ENCODE measurements at places on chromosomes 12 and 14. TPM values are rescaled to one million over a fixed set of nuclear protein-coding genes. Genes with fewer than 3 reads are reported as not detected.

DNA sequence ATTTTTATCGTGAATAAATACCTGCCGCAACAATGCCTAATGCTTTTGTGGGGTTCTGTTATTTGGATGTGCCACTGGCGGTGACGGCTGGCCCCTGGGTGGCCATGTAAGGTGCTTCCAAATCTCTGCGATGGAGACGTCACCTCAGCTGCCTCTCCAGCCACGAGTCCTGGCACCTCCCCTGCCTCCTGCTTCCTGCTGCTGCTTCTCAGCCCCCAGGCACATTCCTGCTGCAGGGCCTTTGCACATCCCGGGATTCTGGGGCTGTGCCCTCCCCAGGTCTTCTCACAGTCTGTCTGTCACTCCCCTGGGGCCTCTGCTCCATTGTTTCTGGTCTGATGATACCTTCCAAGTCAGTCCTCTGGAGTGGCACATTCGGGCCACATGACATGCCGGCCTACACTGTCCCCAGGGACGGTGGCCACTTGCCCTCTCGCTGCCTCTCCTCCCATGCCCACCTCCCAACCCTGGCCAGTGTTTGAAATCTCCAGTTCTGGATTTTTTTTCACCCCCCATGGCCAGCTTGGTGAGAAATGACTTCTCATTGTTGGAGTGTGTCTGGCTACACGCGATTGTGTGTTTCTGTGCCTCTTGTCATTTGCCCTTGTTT lies 151.8 kb downstream of the KIF26A start:
- H3K27me3 ChIP-seq, result no peaks in the 10 kb centered on the region
- H3K36me3 ChIP-seq, result no peaks in the 10 kb centered on the region
- H3K4me1 ChIP-seq, result no peaks in the 10 kb centered on the region
- DNase-seq, result no peak
- H3K27ac ChIP-seq, result no peak overlapping the region
- H3K4me3 ChIP-seq, result no peak overlapping the region

GRCh38 chr12:112870267-112870980 lies 36.3 kb upstream of the OAS1 start:
- no peak overlapping the region for H3K4me3 ChIP-seq
- no peak for DNase-seq
- H3K4me1 ChIP-seq, result no peaks in the 10 kb centered on the region
- H3K27ac ChIP-seq, result no peak overlapping the region
- no peaks in the 10 kb centered on the region for H3K36me3 ChIP-seq

GRCh38 chr12:90038289-90038688 lies 329.7 kb upstream of the ATP2B1 start:
- no peaks in the 10 kb centered on the region for H3K36me3 ChIP-seq
- peaks cover 10% of the 10 kb centered on the region for H3K4me1 ChIP-seq
- no peak overlapping the region for H3K4me3 ChIP-seq

DNA sequence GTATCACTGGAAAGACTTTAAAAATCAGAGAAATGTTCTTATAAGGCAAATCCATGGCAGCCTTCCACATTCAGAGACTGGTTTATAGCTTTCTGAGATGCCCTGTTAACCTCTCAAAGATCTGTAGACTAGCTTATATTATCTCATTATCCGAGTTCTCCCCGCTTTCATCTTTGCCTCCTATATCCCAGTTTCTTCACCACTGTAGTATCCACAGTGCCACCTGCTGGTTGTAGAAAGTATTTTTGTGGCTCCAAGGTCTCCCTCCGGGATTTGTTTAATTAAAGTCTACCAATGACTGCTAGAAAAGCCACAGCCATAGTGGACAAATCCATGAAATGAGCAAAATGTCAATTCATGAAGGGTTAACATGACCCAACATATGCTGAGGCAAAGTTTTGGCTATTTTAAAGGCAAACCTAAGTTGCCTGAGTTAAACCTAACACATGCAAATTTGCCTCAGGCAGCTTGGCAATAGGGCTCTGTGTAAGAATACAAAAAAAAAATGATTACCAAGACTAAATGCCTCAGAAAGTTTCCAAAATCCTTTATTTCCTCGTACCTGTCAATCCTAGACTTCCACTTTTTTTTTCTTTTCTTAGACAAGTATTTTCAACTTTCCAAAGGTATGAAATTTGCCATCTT lies 218.8 kb upstream of the BMP4 start:
- H3K27me3 ChIP-seq, result no peaks in the 10 kb centered on the region
- no peaks in the 10 kb centered on the region for H3K36me3 ChIP-seq
- H3K4me3 ChIP-seq, result no peak overlapping the region
- peak; percentile 91 for DNase-seq
- H3K4me1 ChIP-seq, result peaks cover 36% of the 10 kb centered on the region

DNA sequence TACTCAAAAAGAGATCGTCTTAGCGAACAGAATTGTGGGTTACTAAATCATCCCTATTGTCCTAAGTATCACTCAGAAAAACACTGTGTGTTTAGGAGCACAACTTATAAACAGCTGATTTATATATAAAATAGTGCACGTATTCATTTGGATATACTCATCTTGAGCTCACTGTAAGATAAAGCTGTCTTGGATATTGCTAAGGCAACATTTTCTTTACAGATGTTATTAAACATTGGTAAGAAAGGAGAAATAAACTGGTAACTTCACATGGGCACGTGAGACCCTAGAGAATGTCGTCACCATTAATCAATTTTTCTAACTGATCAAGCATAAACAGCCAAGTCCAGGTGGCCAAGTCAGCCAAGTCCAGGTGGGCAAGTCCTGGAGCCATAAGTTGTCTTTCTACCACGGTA lies 1.7 kb downstream of the PAWR start:
- H3K4me1 ChIP-seq, result peaks cover 42% of the 10 kb centered on the region
- H3K4me3 ChIP-seq, result peak overlapping the region; percentile 85
- no peaks in the 10 kb centered on the region for H3K27me3 ChIP-seq
- no peaks in the 10 kb centered on the region for H3K36me3 ChIP-seq
- DNase-seq, result no peak
- H3K27ac ChIP-seq, result peak overlapping the region; percentile 85

DNA sequence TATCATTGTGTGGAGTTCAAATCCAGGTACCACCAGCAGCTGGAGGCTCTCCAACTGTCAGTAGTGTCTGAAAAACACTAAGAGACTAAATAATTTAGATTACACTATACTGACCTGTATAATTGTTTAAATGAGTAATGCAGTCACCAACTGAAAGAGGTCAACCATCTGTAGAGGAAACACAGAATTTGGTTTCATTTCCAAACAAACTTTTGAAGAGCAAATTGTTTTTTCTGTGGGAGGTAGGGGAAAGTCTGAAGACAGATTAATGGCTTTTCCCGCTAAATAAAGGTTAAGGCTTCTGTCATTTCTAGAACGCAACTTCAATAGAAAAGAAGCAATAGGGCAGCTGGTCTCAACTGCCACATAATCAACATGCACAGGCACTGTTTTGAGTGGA lies 462.6 kb downstream of the PRKD1 start:
- H3K27ac ChIP-seq, result no peak overlapping the region
- peaks cover 5% of the 10 kb centered on the region for H3K27me3 ChIP-seq
- H3K4me3 ChIP-seq, result no peak overlapping the region
- H3K4me1 ChIP-seq, result no peaks in the 10 kb centered on the region
- H3K36me3 ChIP-seq, result no peaks in the 10 kb centered on the region

GRCh38 chr14:91317381-91318308 lies 73.1 kb upstream of the GPR68 start:
- no peaks in the 10 kb centered on the region for H3K27me3 ChIP-seq
- DNase-seq, result peak; percentile 52
- H3K4me1 ChIP-seq, result peaks cover 23% of the 10 kb centered on the region

- H3K4me3 ChIP-seq, result no peak overlapping the region
- no peaks in the 10 kb centered on the region for H3K36me3 ChIP-seq
- H3K27me3 ChIP-seq, result no peaks in the 10 kb centered on the region
- no peak for DNase-seq
Measured at GRCh38 chr12:104603545-104603973, 146.8 kb downstream of the CHST11 start.

GRCh38 chr12:5578775-5579174 lies 146.9 kb downstream of the NTF3 start:
- no peak overlapping the region for H3K27ac ChIP-seq
- no peak overlapping the region for H3K4me3 ChIP-seq
- peaks cover 37% of the 10 kb centered on the region for H3K4me1 ChIP-seq
- no peaks in the 10 kb centered on the region for H3K27me3 ChIP-seq

DNA sequence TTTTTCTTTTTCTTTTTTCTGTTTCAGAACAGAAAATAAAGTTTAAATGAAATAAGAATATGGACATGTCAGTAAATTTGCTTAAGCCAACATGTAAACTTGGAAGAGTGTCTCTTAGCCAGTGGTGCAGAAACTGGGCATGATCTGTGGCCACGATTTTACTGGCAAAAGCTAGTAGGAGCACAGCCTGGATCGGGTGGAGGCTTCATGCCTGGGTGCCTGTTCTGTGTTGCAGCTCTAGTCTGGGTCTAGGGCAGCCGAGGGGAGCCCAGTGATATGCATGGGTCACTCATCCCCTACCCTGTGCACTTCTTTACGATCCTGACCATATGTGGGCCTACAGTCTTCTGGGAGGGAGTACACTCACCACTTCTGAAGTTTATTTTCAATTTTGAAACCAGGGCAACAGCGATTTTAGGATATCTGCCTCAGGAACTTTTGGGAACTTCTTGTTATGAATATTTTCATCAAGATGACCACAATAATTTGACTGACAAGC lies 45.6 kb upstream of the SMCO2 start:
- H3K36me3 ChIP-seq, result no peaks in the 10 kb centered on the region
- H3K27me3 ChIP-seq, result no peaks in the 10 kb centered on the region
- no peak for DNase-seq
- no peaks in the 10 kb centered on the region for H3K4me1 ChIP-seq
- no peak overlapping the region for H3K4me3 ChIP-seq

GRCh38 chr12:47814539-47815170 lies 5.0 kb downstream of the HDAC7 start:
- peaks cover 81% of the 10 kb centered on the region for H3K4me1 ChIP-seq
- H3K36me3 ChIP-seq, result peaks cover 10% of the 10 kb centered on the region
- DNase-seq, result no peak
- no peaks in the 10 kb centered on the region for H3K27me3 ChIP-seq

DNA sequence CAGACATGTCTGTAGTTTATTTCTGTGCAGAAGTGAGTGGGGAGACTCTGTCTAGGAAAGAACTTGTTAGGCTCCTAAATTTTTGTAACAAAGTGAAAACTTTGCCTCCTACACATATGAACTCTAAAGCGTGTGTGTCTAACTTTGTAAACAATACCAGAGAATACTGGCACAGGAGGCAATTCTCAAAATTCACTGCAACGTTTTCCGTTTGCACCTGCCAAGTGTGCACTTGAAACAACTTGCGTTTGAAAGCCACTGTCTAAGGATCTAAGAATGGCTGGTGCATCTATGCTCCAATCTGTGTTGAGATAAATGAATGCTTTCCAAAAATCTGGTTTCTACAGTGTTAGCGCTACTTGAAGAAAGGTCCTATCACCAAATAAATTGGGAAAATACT lies 15.3 kb downstream of the GRIP1 start:
- H3K4me3 ChIP-seq, result no peak overlapping the region
- H3K4me1 ChIP-seq, result peaks cover 10% of the 10 kb centered on the region
- H3K36me3 ChIP-seq, result no peaks in the 10 kb centered on the region
- no peak for DNase-seq
- peaks cover 2% of the 10 kb centered on the region for H3K27me3 ChIP-seq

DNA sequence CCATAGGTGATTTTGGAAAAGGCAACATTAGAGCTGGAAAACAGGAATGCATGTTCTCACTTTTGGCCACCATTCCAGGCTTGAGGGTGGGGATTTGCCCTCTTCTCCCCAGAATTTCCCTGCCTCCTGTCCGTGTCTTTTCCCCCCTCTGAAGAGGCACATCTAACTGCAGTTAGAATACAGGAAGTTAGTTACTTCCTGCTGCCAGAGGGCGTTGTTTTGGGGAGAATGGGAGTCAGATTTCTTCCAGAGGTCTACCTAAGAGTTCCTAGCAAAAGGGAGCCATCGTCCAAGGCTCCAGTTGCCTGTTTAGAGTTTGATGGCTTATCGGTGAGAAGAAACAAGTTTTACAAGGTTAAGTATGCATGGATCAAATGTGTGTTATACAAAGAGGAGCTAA lies 112.8 kb upstream of the IGF1 start:
- no peaks in the 10 kb centered on the region for H3K4me1 ChIP-seq
- no peaks in the 10 kb centered on the region for H3K36me3 ChIP-seq
- no peaks in the 10 kb centered on the region for H3K27me3 ChIP-seq
- no peak overlapping the region for H3K27ac ChIP-seq
- no peak for DNase-seq

DNA sequence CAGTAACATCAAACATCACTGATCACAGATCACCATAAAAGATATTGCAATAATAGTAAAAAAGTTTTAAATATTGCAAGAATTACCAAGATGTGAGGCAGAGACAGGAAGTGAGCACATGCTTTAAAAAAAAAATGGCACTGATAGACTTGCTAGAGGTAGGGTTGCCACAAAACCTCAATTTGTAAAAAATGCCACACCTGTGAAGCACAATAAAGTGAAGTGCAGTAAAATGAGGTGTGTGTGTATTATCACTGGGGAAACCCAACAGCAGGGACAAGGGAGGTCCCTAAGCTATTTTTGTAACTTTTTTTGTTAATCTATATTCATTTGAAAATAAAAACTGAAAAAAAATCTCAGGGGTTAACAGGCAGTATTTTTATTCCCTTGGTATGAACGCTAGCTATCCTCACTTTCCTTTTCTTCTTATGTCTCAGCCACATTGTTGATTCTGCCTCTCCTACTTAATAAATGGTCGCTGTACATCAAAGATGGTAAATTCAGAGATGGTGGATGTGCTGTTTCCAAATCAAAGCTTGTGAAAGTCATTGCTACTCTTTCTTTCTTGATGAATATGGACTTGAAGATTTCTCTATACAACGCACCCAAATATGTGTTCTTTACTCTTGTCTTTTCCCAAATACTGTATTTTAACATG lies 14.0 kb upstream of the KLRD1 start:
- H3K36me3 ChIP-seq, result no peaks in the 10 kb centered on the region
- H3K27me3 ChIP-seq, result no peaks in the 10 kb centered on the region
- H3K4me1 ChIP-seq, result no peaks in the 10 kb centered on the region
- H3K27ac ChIP-seq, result no peak overlapping the region
- no peak for DNase-seq
- H3K4me3 ChIP-seq, result no peak overlapping the region

- H3K36me3 ChIP-seq, result no peaks in the 10 kb centered on the region
- peaks cover 4% of the 10 kb centered on the region for H3K4me1 ChIP-seq
- H3K27ac ChIP-seq, result no peak overlapping the region
- H3K27me3 ChIP-seq, result no peaks in the 10 kb centered on the region
- no peak overlapping the region for H3K4me3 ChIP-seq
Measured at GRCh38 chr14:65001723-65002122, 15.0 kb downstream of the FNTB start.

- H3K27ac ChIP-seq, result no peak overlapping the region
- no peaks in the 10 kb centered on the region for H3K27me3 ChIP-seq
- no peak overlapping the region for H3K4me3 ChIP-seq
- H3K4me1 ChIP-seq, result peaks cover 2% of the 10 kb centered on the region
- no peaks in the 10 kb centered on the region for H3K36me3 ChIP-seq
Measured at GRCh38 chr14:63800651-63801375, 52.0 kb upstream of the SYNE2 start.

The OR6C2 gene
- not detected for polyA plus RNA-seq

The DDN gene
- polyA plus RNA-seq, result 0.07 TPM

The LRP1-AS gene
- polyA plus RNA-seq, result not detected

The OR6S1 gene
- polyA plus RNA-seq, result not detected

The MMP19 gene
- polyA plus RNA-seq, result 2.0 TPM

The NTS gene
- polyA plus RNA-seq, result not detected

The NKX2-8 gene
- not detected for polyA plus RNA-seq

The PAPLN gene
- 6.0 TPM for polyA plus RNA-seq
